Brain (organoid and tissue), 16 donors: ENCODE measurements at places on chromosomes 4 and X. TPM values are rescaled to one million over a fixed set of nuclear protein-coding genes. Genes with fewer than 3 reads are reported as not detected.
A peak's percentile ranks its signal among the peaks of the same experiment; 100 is the strongest.

PPP4R3C gene
- not detected for polyA plus RNA-seq

PDGFC gene
- 3.4 TPM for polyA plus RNA-seq

PAGE4 gene
- not detected for polyA plus RNA-seq

DCAF12L1 gene
- not detected for polyA plus RNA-seq

NUDT11 gene
- 17.4 TPM for polyA plus RNA-seq

RHOH gene
- polyA plus RNA-seq: not detected

ASB9 gene
- 2.0 TPM for polyA plus RNA-seq

PRDM8 gene
- polyA plus RNA-seq: 6.4 TPM

FRAS1 gene
- 6.3 TPM for polyA plus RNA-seq

F8A1 gene
- polyA plus RNA-seq: 51.7 TPM

RAB40A gene
- polyA plus RNA-seq: 0.42 TPM

PNCK gene
- polyA plus RNA-seq: 24.5 TPM

POU4F2 gene
- not detected for polyA plus RNA-seq

MGARP gene
- polyA plus RNA-seq: 0.41 TPM

GRCh38 chr4:151766691-151767090, 5.9 kb upstream of the GATB start:
- no peak for DNase-seq

- no peak for DNase-seq
These were observed 1.9 kb upstream of the SMARCA1 start for GRCh38 chrX:129525162-129525561.

- no peak for DNase-seq
These were observed 1.0 kb upstream of the PIN4 start for GRCh38 chrX:72180539-72180938.

DNA sequence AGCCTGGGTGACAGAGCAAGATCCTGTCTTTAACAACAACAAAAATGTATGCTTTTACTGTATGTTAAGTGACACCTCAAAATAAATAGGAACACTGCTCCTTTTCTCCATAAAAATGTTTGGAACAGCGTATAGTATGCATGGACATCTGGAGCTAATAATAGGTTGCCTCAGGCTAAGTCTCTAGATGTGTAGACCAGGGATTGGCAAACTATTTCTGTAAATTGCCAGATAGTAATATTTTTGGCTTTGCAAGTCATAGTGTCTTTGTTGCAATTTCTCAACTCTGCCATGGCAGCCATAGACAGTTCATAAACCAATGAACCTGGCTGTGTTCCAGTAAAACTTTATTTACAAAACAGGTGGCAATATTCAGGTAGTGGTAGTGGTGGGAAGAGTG, 76.6 kb upstream of the CBLL2 start:
- no peak for DNase-seq

DNA sequence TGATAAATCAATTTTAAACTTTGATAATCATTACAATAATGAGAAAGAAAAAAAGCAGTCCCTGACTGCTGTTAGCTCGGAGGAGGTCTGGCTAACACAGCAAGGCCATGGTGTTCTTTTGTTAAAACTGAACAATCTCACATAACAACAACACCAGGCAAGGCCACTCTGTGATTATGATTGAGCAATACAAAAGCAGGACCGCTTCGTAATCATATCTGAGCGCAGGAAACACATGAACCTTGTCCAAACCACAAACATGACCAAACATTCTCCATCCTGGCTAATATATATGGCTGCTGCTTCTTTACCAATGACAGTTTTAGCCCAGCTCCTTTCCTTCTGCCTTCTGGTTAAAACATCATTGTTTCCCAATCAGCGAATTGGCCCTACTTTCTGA, 76.8 kb upstream of the DDX53 start:
- no peak for DNase-seq

- DNase-seq: no peak
These were observed 44.0 kb upstream of the TLR2 start for GRCh38 chr4:153639833-153640802.

DNA sequence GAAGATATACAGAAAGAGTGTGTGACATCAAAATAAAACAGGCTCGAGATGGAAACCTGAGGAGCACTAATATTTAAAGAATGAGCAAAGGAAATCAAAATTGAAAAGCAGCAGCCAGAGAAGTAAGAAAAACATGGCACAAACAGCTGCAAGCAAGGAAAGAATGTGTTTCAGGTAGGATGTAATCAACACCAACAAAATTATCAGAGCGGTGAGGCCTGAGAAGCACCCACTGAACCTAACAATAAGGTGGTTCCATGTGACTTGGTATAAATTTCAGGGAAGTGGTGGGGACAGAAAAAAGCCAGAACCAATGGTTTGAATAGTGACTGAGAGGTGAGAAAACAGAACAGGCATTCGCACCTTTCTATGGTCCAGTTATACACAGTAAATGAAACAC, 11.5 kb downstream of the SLC39A8 start:
- no peak for DNase-seq

DNA sequence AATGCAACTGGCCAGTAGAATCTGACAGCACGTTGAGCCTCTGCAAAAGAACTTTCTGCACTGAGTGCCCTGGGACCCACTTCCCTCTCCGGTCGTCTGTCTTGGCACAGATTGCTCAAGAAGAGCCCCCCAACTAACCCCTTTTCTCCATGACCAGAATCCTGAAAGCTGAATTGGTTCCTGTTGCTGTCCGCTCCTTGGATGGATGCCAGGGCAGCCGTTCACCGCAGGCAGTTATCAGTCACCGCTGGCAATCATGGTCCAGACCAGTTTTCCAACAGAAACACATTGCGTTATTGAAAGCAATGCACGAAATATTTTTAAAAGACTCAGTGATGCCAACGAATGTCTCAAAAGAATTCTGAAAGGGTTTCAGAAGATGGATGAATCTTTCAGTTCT, 733.7 kb upstream of the FRG1 start:
- no peak for DNase-seq

GRCh38 chrX:107324493-107325310, 118.3 kb downstream of the DNAAF6 start:
- DNase-seq: peak; percentile 6

DNA sequence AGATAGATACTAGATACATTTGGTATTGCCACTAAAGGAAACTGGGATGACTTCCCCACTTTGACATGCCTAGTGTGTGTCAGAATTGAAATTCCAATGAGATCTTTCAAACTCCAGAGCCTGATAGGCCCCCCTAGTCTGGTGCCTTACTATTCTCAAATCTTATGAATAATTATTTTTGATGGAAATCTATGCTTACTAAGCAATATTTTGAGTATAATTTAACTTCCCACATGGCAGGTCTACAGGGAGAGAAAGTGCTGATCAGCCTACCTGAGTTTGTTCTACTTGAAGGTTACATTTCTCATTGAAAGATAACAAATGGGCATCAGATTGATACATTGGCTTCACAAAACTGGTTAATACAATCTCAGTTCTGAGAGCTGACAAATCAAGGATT, 415.7 kb upstream of the BOD1L1 start:
- no peak for DNase-seq

DNA sequence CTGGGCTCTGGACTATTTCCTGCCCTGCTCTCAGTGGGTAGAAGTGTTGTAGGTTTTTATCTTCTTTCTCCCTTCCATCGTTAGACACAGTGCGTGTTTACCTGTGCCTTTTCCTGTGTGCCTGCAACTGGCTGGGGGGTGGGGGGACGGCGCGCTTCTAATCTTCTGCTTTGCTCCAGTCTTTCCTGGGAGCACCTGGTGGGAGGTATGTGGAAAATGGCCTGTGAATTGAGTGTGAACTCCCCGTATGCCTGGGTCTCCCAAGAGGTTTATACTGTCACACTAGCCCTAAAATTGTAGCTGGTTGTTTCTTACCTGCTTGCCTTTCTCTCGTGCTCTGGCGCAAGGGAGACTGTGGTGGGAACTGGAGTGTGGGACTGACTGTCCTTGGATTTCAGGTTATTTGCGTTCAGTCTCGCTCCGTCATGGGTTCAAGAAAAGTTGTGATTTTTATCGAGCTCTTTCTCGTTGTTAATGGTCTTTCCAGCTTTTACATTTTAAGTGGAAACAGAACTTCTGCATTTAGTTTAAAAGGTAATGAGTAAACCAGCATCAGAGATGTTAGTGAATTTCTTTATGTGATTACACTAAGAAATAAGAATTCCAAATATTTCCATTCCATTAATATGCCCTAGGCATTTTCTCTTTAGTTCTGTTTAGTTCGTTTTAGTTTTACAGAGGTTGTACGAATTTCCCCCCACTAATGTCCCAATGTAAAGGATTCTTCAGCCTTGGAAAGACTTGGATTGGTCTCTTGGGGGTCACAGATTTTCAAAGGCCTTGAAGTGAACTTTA, 15.3 kb downstream of the MRPL1 start:
- DNase-seq: no peak

DNA sequence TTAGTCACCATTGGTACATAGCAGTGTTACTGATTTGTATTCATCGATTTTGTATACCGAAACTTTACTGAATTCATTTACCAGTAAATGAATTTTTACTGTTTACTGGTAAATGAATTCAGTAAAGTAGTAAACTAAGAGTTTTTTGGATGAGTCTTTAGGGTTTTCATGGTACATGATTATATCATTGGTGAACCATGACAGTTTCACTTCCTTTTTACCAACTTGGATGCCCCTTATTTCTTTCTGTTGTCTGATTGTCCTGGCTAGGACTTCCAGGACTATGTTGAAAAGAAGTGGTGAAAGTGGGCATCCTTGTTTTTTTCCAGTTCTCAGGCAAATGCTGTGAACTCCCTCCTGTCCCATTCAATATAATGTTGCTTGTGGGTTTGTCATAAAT, 494.9 kb downstream of the GALNTL6 start:
- DNase-seq: no peak

GRCh38 chrX:17590892-17591740, 146.2 kb upstream of the SCML1 start:
- peak; percentile 71 for DNase-seq

DNA sequence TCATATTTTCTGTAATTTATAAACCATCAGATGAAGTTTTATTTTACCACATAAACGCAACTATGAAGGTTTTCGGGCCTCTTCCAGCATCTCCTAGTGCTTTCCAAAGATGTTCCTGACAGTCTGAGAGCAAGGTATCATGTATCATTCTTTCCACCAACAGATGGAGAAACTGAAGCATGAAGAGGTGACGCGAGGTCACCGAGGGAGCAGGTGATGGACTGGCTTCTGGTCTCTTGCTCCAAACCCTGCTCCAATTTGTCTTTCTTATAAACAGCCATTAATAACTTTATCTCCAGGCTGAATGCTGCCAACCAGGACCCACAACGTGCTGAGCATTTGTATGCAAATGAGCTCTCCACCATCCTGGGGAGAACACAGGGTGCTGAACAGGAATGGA, 86.3 kb upstream of the MAML3 start:
- DNase-seq: no peak

GRCh38 chrX:65894133-65894532, 145.7 kb downstream of the VSIG4 start:
- DNase-seq: no peak

- peak; percentile 16 for DNase-seq
These were observed 1.7 kb downstream of the UNC5C start for GRCh38 chr4:95546866-95547714.

DNA sequence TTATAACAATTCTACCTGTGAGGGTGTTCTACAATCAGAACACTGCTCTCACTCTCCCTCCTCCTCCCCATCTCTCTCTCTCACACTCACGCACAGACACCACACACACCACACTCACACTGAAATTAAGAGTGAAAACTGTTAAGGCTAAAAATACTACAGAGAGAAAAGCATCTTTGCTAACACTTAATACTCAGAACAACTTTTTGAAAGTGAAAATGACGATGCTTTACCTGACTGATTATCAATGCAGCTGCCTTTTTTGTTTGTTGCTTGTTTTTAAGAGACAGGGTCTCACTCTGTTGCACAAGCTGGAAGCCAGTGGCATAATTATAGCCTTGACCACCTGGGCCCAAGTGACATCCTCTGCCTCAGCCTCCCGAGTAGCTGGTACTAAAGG, 222.4 kb downstream of the APBB2 start:
- no peak for DNase-seq

DNA sequence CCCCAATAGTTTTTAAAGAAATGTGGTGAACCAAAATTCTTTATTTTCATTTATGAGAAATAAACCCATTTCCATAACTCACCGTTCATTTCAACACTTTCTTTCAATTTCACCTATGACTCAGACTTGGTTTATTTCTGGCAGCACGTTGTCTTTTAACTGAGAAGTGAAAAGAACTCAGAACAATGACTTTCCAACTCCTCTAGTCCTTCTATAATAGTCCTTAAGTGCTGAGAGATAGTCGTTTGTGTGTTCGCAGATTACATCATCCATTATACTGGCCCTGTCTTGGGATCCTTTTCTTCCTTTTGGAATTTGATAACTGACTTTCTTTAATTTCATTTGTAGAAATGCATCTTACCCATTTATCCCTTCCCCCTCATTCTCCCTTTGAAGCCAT, 113.6 kb downstream of the GLUD2 start:
- no peak for DNase-seq

GRCh38 chr4:147307896-147308674, 172.8 kb upstream of the EDNRA start:
- DNase-seq: no peak

DNA sequence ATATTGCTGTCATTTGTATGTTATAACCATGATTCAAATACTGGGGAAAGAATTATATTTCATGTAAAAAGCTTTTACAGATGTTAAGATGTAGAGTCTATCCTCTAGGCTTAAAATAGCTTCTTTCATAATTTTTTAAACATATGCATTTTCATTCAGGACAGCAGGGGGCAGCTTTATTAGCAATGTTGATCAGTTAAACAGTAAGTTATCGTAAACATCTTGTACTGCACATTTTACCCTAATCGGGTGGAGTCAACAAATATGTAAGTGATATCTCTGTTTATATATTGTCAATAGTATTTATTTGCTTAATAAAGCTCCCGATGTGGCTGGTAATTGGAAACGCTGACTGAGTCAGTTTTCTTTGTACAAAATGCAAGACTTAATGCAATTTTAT, 142.5 kb upstream of the MED14 start:
- DNase-seq: no peak

DNA sequence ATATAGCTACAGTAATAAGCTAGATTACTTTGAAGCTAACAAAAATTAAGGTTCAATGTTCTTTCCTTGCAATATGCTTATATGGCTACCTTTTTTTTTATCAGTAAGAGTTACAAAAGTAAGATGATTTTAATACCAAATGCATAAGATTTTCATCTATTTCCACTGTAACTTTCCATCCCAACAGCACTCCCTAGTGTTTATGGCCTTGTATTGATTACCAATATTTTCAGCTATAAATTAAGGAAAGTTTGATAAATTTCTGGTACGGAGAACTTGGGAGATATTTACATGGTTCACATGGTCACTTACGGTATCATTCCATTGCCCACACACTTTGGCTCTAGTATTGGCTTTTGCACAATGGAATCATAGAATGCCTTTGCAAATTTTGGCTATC, 448.9 kb upstream of the PABPC4L start:
- DNase-seq: no peak

DNA sequence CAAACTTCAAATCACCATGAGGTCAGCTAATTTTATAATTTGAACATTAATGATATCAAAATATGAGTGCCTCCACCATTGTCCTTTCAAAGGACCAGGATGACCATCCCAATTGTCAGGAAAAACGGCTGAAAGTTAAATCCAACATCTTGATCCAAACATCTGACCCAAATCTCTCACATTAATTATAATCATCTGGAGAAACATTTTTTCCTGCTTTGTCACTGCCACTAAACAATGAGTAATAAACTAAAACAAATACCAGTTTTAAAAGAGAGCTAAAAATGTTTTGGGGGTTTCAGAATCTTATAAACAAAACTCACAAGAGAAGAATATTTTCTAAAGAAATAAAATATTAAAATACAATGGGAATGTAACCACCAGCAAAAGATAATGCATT, 45.7 kb upstream of the NDST4 start:
- no peak for DNase-seq
